Stimulated activated CD4-positive, alpha-beta T cell treated with anti-CD3 and anti-CD28 coated beads, TNF-alpha, amount 100 ng/mL, for 1 hour (primary cell): ENCODE measurements at places on chromosomes 1 and 21.

DNA sequence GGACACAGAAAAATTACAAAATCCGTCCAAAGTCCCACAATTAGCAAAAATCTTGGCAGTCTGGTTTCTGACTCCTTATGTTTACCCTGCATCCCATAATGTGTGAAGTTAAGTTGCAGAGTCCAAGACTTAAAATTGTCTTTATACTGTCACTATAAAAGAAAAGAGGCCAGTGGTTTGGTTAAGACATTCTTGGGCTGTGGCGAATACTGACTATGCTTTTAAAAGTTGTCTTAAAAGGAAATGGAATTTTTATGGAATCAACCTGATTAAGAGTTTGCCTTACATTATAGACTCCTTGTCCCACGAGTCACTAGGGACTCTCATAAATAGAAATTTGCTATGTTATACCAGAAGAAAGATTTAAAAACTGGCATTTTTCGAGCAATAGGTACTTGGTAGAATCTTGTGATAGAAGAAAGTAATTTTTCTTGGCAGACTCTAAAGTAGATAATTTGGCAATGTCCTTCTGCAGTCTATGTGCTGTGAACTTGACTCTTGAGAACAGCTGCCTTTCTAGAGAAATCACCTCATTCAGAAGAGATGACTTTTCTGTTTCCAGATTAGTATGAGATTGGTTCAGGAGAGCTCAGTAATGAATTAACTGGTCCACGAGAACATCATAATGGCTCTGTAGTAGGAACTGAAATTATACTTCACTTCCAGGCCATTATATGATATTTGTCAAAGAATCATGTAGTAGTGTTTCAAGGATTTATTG lies 31.8 kb downstream of the NTNG1 start:
- no peak for DNase-seq

- no peak for DNase-seq
Measured at GRCh38 chr1:52970149-52970548, 43.1 kb downstream of the SCP2 start.

- DNase-seq: no peak
Measured at GRCh38 chr1:17239420-17239819, 9.5 kb upstream of the PADI3 start.

DNA sequence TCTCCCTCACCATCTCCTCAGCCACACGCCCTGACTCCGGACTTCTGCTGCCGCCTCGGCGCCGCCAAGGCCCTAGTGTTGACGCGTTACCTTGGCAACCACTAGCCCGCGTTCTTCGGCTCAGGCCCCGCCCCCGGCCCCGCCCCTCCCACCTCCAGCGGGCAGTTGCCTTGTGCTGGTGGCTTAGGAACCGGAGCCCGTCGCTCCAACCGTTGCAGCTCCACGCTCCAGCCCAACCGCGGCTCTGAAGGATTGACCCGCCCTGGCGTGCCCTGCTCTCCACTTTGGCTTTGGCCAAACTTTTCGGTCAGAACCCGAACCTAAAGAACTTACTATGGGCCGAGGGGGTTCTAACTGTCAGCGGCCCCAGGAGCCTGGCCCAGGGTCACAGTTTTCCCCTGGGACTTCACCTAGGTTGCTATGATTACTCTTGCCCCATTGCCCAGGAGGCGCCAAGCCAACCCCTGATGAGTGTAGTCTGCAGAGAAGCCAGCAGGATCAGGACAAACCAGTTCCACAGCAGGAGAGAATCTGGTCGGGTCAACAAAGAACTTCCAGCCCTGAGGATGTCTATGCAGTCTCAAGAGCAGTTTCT lies at the start of gene CFAP45:
Gene CFAP45, minus strand, starts transcription at position 80 of the 595 bp plus-strand sequence. Its CDS starts 67 bp downstream, at position 13.
- no peak for DNase-seq

DNA sequence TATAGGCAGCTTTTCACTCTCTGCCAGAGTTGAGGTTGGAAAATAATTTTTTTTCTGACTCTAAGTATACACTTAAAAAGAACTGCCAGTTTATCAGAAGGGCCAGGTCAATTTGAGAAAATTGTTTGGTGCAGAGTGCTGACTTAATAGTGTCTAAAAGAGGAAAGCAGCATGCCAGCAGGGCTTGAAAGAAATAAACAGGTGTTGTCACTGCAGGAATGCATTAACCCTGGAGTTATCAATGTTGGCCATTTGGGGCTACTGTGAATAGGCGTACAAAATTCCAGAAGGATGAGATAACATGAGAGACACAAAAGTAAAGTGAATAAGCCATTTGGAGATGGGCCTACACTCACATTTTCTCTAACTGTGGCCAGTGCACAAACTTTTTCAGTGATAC lies 220.6 kb upstream of the PLD5 start:
- no peak for DNase-seq

DNA sequence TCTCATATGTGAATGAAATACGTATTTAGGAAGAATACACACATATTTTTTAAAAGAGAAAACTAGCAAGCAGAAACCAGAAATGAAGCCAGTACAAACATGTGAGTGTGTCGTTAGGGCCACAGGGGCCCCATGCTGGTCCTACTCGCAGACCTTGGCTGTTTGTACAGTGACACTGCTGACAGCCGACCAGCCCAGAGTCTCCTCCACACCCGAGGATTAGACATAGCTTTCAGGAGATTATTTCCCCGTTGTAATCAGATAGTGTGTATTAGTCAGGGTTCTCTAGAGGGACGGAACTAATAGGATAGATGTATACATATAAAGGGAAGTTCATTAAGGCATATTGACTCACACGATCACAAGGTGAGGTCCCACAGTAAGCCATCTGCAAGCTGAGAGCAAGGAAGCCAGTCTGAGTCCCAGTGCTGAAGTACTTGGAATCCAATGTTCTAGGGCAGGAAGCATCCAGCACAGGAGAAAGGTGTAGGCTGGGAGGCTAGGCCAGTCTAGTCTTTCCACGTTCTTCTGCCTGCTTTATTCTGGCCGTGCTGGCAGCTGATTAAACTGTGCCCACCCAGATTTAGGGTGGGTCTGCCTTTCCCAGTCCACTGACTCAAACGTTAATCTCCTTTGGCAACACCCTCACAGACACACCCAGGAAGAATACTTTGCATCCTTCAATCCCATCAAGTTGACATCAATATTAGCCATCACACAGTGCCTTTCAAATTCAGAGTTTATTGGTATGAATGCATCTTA lies 51.2 kb downstream of the DIP2A start:
- no peak for DNase-seq

DNA sequence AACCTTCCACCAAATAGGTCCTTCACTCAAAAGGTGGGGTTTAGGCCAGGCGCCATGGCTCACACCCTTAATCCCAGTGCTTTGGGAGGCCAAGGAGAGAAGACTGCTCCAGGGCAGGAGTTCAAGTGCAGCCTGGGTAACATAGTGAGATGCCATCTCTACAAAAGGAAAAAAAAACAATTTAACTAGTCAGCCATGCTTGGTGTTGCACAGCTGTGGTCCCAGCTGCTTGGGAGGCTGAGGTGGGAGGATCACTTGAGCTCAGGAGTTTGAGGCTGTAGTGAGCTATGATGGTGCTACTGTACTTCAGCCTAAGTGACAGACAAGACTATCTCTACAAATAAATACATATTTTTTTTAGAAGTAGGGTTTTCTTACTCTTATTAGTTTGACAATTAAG lies 617.5 kb downstream of the KIF26B start:
- DNase-seq: no peak

DNA sequence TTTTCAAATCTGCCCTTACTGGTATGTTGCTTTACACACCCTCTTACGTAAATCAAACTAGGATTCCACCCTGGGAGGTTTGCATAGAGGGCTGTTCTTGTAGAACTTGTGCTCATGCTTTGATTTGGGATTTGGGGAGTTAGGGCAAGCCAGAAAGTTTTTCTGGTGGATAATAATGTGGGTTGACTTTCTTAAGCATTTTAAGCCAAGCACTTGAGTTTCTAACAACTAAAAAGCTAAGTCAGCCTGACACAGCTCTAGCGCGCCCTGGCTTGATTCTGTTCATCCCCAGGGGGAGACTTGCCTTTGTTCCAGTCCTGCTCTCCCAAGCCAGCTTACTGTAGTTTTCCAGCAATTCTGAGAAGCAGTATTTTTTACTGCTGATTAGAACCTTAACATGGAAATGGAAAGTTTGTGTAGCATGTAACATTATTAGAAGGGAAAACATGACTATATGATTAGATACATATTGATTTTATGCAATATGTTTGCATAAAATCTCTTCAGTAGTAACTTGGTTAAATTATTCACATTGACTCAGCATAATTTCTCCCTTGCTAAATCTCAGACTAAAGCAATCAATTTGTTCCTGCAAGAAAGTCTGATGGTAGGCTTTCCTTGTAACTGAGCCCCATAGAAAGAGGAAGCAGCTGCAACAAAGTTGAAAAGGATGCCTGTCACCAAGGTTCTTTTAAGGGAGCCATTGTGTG lies 11.0 kb upstream of the PGD start:
- DNase-seq: no peak
